ENCODE measurements at places on chromosomes 3 and 15.

DNA sequence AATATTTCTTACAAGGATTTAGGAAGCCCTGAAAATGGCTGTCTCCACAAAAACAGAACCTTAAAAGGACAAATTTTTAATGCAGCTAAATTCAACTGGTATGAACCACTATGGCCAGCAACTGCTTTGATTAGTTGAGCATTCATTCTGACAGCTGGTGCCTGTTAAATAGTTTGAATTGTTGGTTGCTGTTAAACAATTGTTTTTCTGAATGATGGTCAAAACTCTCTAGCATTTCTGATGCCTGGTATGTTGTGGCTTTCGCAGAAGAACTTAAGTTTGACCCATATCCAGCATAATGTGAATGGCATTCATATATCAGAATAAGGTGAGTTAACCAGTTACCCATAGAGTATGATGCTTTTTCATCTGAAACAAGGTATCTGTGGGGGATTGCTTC is 138.4 kb downstream of the MEIS2 start:
- H3K27ac ChIP-seq, result no peak overlapping the region
- no peak for DNase-seq
- peaks cover 2% of the 10 kb centered on the region for H3K36me3 ChIP-seq

GRCh38 chr3:156460206-156460611 is 94.7 kb downstream of the SSR3 start:
- H3K36me3 ChIP-seq, result no peaks in the 10 kb centered on the region
- H3K27me3 ChIP-seq, result no peaks in the 10 kb centered on the region
- H3K4me3 ChIP-seq, result no peak overlapping the region
- no peak for DNase-seq
- H3K27ac ChIP-seq, result no peak overlapping the region
- H3K4me1 ChIP-seq, result no peaks in the 10 kb centered on the region

DNA sequence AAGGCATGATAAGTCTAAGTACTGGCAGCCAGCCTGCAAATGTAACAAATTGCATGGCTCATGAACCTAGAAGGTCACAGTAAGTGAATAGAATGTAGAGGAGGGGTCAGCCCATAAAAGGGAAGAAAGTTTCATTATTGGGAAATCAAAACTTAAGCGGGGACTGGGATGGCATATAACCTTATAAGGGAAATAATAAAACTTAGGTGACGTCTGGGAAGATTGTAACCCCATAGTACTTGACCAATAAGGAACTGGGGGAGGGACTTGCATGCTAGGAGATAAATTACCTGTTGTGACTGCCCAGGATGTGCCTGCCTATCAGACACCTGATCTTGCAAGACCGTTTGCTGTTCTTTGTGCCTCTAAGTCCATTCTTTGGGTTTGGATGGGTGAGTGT is 28.1 kb upstream of the MCTP2 start:
- no peaks in the 10 kb centered on the region for H3K27me3 ChIP-seq
- no peaks in the 10 kb centered on the region for H3K4me1 ChIP-seq
- H3K27ac ChIP-seq, result no peak overlapping the region
- no peak overlapping the region for H3K4me3 ChIP-seq
- no peak for DNase-seq
- H3K36me3 ChIP-seq, result no peaks in the 10 kb centered on the region

DNA sequence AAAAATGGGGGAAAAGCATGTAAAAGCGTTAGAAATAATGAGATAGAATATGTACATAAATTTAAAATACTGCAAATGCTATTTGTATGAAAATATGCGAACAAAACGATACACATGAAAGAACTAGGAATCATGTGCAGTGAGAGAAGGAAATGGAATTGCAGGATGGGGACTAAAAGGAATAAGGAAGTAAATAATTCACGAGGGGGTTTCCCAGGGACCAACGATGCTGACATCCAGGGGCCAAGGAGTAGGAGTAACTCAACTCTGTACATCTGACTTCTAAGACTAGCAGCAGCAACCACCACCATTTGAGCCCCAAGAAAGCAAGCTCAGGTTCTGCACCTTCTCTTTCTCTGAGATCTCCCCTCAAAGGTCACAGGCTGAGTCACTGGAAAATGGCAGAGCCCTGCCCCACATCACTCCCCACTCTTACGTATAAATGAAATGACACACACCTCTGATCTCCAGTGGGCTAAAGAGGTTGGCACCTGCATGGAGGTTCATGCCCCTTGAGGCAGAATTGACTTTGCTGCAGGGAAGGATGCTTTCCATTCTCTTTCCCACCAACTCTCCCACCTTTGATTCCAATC is 100.0 kb upstream of the DLG1 start:
- H3K36me3 ChIP-seq, result no peaks in the 10 kb centered on the region
- H3K27ac ChIP-seq, result no peak overlapping the region
- no peaks in the 10 kb centered on the region for H3K27me3 ChIP-seq

DNA sequence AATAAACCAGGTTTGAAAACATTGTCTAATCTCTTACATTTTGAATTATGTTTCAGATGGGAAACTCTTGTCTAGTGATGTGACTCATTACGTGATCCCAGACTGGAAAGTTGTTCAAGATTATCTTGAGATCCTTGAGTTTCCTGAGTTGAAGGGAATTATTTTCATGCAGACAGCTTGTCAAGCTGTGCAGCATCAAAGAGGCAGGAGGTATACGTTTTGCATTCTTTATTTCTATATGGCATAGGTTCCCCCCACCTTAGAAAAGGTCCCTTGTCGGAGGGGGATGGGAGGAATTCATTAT is 1.5 kb downstream of the DIS3L start:
- H3K27ac ChIP-seq, result peak overlapping the region; percentile 85
- peak overlapping the region; percentile 69 for H3K4me3 ChIP-seq
- H3K36me3 ChIP-seq, result peaks cover 23% of the 10 kb centered on the region
- no peaks in the 10 kb centered on the region for H3K27me3 ChIP-seq

- H3K27me3 ChIP-seq, result no peaks in the 10 kb centered on the region
- H3K36me3 ChIP-seq, result no peaks in the 10 kb centered on the region
- no peaks in the 10 kb centered on the region for H3K4me1 ChIP-seq
- no peak overlapping the region for H3K4me3 ChIP-seq
- no peak overlapping the region for H3K27ac ChIP-seq
- no peak for DNase-seq
Observed at GRCh38 chr3:8254489-8254888, 247.1 kb upstream of the LMCD1 start.

DNA sequence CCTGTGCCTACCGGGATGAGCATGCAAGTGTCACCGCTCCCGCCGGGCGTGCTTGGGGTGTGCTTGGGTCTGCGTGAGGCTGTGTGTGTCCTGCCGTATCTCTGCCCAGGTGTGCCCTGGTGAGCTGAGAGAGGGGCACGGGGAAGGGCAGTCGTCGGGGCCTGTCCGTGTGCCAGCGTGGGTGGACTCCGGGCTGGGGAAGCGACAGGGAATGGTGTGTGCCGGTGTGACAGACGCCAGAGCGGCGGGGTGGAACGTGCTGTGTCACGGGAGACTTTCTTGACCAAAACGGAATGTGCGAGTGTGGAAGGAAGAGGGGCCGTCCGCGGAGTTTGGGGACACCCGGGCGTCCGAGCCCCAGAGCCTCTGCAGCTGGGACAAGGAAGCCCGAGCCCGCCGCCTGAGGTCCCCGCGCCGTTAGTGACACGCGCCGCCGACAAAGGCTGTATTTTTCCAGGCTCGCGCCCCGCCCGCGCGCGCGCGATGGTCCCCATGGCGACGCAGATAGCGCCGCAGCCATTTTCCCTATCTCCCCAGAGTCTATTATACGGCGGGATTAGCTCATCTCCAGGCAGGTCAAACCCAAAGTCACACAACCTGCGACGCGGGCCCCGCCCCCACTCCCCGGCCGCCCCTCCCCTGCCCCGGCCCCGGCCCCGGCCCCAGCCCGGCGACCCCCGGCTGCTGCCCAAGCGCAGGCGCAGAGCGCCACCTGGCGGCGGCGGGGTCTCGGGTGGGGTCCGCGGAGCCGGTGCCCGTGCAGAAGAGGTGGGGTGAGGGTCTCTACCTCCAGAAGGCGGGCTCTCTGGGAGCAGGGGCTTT is 4.5 kb upstream of the GATA2 start:
- peaks cover 46% of the 10 kb centered on the region for H3K27me3 ChIP-seq
- peak; percentile 70 for DNase-seq
- H3K4me3 ChIP-seq, result peak overlapping the region; percentile 54
- H3K4me1 ChIP-seq, result peaks cover 17% of the 10 kb centered on the region
- H3K36me3 ChIP-seq, result no peaks in the 10 kb centered on the region

- no peaks in the 10 kb centered on the region for H3K27me3 ChIP-seq
- no peak overlapping the region for H3K4me3 ChIP-seq
- no peak for DNase-seq
- H3K36me3 ChIP-seq, result no peaks in the 10 kb centered on the region
- no peaks in the 10 kb centered on the region for H3K4me1 ChIP-seq
Observed at GRCh38 chr3:132395126-132395525, 22.2 kb upstream of the DNAJC13 start.

DNA sequence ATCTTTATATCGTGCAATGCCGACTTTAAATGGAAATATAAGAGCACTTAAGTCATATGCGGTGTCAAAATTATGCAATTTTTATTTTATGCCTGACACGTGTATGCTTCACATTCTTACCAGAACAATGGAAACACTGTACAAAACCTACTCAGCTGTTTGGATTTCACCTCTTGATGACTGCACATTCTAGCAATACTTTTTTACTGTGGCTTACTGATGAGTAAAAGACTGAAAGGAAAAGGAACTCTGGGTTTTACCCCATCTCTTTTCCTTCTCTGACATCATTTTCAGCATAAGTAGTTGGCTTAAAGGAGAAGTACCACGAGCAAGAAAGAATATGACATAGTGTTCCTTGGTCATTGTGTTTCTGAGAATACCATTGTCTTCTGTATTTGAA is 142.8 kb downstream of the POLR2M start:
- H3K27ac ChIP-seq, result no peak overlapping the region
- no peaks in the 10 kb centered on the region for H3K27me3 ChIP-seq
- H3K36me3 ChIP-seq, result no peaks in the 10 kb centered on the region
- H3K4me3 ChIP-seq, result no peak overlapping the region
- no peak for DNase-seq

DNA sequence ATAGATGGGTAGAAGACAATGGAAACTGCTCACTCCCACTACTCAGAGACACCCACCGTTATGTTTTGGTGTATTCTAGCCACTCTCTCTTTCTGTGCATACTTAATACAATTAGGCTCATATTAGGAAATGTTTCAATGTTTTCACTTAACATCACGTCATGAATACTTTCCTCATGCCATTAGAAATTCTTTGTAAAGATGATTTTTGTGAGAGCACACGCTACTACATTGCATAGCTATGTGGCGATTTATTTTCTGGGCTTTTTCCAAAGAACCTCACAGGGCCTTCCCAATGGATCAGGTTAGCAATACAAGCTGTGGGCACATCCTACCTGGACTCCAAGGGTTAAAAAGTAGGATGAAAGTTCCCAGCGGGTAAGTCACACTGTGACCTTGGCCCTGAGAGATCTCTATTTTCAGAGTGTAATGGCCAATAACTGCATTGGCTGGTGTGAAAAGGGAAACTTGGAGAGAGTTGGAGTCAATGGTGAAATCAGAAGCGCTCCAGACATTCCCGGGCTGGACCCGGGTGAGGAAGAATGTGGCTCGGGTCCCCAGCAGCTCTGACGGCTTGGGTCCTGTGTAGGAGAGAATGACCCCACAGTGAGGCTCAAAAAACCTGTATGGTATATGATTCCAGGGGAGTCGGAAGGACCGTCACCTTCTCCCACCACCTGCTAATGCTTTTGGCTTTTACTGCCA is 25.8 kb upstream of the TGM5 start:
- H3K27me3 ChIP-seq, result peaks cover 28% of the 10 kb centered on the region
- H3K4me3 ChIP-seq, result no peak overlapping the region
- H3K36me3 ChIP-seq, result no peaks in the 10 kb centered on the region

DNA sequence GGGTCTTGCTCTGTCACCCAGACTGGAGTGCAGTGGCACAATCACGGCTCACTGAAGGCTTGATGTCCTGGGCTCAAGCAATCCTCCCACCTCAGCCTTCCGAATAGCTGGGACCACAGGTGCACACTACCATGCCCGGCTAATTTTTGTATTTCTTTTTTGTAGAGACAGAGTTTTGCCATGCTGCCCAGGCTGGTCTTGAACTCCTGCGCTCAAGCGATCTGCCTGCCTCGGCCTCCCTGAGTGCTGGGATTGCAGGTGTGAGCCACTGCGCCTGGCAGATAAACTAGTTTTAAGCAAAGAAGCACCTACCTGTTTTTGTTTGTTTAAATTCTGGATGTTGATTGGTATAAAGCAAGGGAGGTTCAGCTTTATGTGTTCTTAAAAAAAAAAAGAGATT is 170.6 kb upstream of the GOLIM4 start:
- H3K4me1 ChIP-seq, result no peaks in the 10 kb centered on the region
- no peaks in the 10 kb centered on the region for H3K27me3 ChIP-seq
- H3K4me3 ChIP-seq, result no peak overlapping the region
- no peak overlapping the region for H3K27ac ChIP-seq
- no peaks in the 10 kb centered on the region for H3K36me3 ChIP-seq
- no peak for DNase-seq

- H3K36me3 ChIP-seq, result peaks cover 81% of the 10 kb centered on the region
- H3K4me3 ChIP-seq, result no peak overlapping the region
- no peak overlapping the region for H3K27ac ChIP-seq
- H3K27me3 ChIP-seq, result no peaks in the 10 kb centered on the region
- no peak for DNase-seq
- H3K4me1 ChIP-seq, result no peaks in the 10 kb centered on the region
Observed at GRCh38 chr15:48992545-48992944, 28.8 kb upstream of the SHC4 start.

DNA sequence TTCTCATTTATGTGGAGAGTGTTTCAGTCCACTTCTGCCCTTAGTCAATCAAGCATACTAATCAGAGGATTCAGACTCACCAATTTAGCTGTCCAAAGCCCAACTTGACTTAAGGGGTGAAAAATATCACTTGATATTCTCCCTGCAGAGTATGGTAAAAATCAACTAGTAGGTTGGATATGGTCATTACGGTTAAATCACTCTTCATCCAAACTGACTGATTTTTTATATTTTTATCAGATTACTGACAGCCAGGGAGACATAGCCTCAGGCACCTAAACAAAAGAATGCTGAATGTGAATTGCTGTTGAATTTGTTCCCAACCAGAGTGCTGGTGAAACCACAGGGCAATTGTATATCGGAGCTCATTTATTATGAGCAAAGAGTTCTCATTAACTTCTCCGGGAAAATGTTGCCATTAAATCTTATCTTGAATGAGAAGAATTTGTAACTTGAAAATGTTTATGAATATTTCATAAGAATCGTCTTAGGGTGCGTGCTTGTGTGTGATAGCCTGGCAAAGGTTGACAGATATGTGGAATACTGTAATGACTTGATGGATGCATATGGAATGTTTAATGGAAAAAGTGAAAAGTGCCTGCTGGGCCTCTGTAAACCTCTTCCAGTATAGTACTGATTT is 411.2 kb downstream of the NAALADL2 start:
- H3K36me3 ChIP-seq, result no peaks in the 10 kb centered on the region
- no peak overlapping the region for H3K4me3 ChIP-seq
- H3K27ac ChIP-seq, result no peak overlapping the region
- no peaks in the 10 kb centered on the region for H3K27me3 ChIP-seq
- H3K4me1 ChIP-seq, result no peaks in the 10 kb centered on the region
- DNase-seq, result no peak

DNA sequence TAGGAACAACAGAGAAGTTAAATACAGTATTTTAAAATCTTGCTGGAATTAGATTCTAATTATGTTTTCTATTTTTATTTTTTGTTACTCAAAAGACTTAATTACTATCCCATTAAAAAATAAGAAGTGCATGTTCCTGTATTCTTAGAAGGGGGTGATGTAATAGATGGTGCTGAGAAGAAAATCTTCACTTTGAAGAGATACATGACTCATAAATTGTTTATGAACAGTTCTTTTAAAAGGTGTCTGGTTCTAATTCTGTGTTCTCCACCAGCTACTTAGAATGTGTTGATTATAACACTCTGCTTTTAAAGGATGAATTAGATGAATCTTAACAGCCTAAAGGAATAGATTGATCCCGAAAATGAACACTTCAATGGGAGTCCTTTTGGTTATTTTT is 8.2 kb downstream of the RCN2 start:
- no peak for DNase-seq
- H3K36me3 ChIP-seq, result peaks cover 54% of the 10 kb centered on the region
- no peak overlapping the region for H3K27ac ChIP-seq
- no peak overlapping the region for H3K4me3 ChIP-seq
- no peaks in the 10 kb centered on the region for H3K4me1 ChIP-seq

Data from heart left ventricle (tissue), 16 donors.